Central memory CD4-positive, alpha-beta T cell (primary cell): ENCODE measurements at places on chromosomes 1 and 21.

GRCh38 chr21:14691914-14692313 is 145.8 kb upstream of the SAMSN1 start:
- no peak for DNase-seq

DNA sequence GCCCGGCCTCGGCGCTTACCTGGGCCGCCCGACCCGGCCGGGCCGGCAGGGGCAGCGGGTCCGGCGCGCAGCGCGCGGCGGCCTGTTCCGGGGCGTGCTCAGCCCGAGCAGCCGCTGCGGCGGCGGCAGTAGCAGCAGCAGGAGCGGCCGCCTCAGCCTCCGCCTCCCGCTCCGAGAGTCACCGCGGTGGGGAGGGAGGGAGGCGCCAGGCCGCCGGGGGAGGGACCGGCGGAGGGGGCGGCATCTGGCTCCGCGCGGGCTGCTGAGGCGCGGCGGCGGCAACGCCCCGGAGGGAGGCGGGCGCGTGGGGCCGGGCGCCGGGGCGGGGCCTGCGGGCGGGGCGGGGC is at the start of gene CTNNBIP1:
Gene CTNNBIP1 (minus strand): TSS at position 194 of the 347 bp plus-strand sequence. CDS start 38,205 bp downstream, outside the sequence.
- no peak for DNase-seq

- DNase-seq, result no peak
Measured at GRCh38 chr1:32159189-32159588, 20.3 kb upstream of the TXLNA start.

- DNase-seq, result no peak
Measured at GRCh38 chr1:1916851-1917251, 1.8 kb downstream of the CALML6 start.

GRCh38 chr1:87176087-87176486 is 152.6 kb upstream of the LMO4 start:
- no peak for DNase-seq

DNA sequence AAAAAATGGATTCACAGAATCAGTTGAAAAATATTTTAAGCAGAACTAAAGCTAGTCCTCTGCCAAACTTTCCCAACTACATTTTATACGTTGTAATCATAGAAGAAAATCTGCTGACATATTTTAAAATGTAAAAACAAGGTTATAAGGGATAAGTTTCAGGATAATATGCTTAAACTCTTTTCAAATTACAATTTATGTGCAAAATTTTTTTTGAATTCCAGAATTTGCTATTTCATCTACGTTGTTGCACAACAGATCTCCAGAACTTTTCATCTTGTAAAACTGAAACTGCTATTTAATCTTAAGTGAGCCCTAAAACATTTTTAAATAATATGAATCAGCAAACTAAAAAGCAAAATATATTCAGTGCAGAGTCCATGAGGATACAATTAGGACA is 5.9 kb downstream of the EDEM3 start:
- DNase-seq, result no peak

- no peak for DNase-seq
Measured at GRCh38 chr1:26922431-26922729, 837 bp downstream of the NUDC start.

GRCh38 chr1:187264995-187265602 is 436.4 kb downstream of the PLA2G4A start:
- DNase-seq, result no peak

- DNase-seq, result no peak
Measured at GRCh38 chr21:34511181-34511580, 829 bp downstream of the KCNE1 start.

- DNase-seq, result no peak
Measured at GRCh38 chr1:1333551-1334241, 2.6 kb downstream of the TAS1R3 start.

DNA sequence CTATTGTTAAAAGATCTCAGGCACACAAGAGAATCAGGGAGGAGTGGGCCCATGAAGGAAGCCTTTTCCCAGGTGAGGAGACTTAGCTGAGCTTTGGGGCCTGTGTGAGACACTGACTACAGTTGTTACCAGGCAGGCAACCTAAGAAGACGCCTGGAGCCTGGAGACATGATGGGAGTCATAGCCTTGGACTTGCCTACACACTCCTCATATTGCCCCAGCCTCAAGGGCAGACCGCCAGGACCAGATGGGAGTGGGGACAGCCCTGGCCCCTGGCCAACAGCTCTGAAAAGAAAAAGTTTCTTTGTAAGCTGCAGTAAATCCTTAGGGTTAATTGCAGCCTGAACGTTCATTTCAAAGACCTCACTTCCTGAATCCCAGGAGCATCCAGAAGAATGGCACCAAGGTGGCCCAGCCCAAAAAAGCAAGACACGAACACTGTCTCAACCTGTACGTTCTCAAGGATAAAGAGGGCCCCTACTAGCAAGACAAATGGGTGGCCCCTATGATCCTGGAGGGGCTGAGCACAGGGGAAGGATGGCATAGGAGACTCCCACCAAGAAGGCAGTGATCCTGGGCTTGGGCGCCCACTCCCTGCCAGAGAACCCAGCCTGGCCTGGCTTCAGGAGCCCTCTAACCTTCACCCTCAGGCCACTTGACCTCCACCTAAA is 33.2 kb upstream of the BTG2 start:
- DNase-seq, result no peak

DNA sequence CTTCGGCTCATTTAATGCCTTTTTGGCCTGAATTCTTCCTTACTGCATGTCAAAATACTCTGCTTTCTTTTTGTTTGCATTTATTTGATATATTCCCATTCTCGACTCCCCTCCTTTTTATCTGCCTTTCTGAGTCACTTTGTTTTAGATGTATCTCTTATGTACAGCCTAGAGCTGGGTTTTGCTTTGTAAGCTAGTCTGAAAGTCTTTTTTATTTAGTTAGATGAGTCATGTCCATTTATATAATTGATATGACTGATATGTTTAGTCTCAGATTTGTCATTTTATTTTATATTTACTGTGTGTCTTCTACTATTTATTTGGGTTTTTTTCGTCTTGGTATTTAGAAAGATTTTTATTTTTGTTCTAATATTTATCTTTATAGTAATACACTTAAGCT is 33.6 kb upstream of the GNG5 start:
- no peak for DNase-seq

GRCh38 chr1:246292571-246292970 is 214.5 kb downstream of the SMYD3 start:
- no peak for DNase-seq

GRCh38 chr1:66413136-66413837 is 120.7 kb upstream of the SGIP1 start:
- no peak for DNase-seq

DNA sequence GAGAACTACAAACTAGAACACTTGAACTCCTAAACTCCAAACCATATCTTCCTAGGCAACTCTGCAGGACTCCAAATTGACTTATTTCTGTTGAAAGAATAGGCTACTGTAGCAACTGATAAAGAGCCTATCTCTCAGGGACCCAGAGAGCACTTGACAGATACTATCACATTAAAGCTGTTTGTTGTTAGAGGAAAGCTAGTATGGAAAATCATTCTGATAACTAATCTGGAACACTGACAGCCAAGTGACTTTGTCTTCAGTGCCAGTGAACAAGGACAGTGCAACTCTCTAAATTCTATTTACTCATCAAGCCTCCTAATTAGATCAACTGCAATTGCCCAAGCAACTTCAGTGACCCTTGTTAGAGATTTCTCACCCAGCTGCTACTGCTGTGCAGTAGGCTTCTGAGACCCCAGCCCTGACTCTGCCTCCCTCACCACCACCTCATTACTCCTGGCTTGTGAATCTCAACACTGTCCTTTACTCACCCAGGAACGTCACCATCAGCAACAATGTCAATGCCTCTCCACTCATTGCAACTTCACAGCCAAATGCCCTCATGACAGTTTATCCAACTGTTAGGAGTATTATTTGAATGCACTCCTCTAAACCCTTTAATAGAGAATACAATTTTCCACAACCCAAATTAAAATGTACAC is 7.4 kb upstream of the RGS13 start:
- DNase-seq, result no peak

- DNase-seq, result no peak
Measured at GRCh38 chr1:57249511-57249910, 174.3 kb downstream of the DAB1 start.

DNA sequence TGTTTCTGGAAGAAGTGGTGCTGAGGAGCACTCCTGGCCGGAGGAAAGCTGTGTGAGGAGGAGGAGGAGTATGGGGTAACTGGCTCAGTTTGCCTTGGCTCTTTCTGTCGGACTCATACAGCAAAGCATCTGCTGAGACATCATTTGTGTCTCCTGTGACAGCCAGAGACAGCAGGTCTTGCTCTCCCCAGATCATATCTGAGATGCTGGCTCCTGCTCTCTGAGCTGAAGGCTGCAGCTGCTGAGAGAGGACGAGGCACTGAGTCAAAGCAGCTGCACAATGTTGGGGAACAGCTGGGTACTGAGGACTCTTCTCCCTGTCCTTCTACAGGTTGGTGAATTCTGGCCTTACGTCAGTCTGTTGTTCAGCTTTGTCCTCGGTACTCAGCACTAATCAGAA is 14.3 kb downstream of the OR2B11 start:
- DNase-seq, result no peak

- DNase-seq, result no peak
Measured at GRCh38 chr1:99384021-99384420, 119.7 kb downstream of the PLPPR4 start.

DNA sequence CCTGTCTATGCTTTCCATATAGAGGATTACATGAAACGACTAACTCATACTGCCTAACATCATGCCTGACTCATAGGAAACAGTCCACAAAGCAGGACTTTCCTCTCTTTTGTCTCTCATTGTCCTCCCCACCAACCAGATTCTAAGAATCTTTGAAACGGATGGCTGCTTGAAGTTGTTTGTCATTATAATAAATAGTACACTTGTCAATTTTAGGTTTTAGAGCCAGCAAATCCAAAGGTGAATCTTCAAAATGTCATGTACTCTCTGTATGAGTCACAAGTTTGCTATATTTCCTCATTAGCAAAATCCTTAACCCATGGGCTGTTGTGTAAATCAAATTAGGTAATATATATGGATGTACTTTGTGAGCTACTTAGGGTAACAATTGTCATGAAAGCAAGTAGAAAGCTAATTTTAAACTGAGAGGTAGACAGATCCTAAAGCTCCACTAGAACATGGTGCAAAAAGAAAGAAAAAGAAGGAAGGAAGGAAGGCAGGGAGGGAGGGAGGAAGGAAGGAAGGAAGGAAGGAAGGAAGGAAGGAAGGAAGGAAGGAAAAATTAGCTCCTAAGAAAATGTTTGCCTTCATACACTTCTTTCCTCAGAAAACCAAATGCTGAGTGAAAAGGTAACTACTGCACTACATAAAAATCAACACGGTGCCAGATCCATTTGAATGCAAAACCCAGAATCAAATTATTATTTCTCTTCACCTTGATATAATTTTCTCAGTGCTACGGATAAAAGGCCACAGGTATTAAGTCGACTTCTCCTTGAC is 129.5 kb upstream of the PRMT6 start:
- DNase-seq, result no peak

DNA sequence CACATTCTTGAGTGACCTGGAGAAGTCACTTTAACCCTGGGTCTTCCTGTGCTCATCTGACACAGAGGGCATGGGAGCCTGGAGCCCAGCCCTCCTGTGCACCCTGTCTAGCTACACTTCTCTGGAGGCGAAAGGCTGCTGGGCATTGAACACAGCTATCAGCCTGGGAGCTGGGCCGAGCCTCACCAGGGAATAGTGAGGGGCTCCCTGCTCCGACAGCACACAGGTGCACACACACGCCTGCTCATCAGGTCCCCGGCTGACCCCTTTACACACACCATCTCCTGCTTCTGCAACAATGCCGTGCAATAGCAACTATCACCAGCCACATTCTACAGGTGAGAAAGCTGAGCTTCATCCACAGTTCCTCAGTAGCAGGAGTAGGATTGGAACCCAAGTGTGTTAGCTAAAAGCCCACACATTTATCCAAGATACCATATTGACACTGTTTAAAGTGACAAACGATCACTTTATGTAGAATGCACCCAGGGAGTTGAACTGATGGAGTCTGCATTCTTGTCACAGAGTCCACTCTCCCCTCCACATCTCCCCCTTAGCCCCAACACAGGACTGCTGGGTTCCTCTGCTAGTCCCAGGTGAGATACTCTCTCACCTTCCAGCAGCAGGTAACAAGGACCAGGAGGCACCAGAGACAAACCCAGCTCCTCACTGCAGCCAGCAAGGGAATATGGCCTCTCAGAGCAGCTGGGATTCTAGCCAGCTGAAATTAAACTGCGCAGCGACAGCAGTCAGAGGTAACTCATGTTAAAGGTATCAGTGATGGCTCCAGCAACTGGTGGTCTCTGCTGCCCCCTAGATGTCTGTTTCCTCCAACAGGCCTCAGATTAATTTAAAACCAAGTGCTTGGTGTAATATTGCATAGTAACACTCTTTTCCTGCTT is 18.3 kb upstream of the CAPN8 start:
- peak; percentile 40 for DNase-seq

- DNase-seq, result no peak
Measured at GRCh38 chr1:209421978-209422680, 161.4 kb upstream of the CAMK1G start.

DNA sequence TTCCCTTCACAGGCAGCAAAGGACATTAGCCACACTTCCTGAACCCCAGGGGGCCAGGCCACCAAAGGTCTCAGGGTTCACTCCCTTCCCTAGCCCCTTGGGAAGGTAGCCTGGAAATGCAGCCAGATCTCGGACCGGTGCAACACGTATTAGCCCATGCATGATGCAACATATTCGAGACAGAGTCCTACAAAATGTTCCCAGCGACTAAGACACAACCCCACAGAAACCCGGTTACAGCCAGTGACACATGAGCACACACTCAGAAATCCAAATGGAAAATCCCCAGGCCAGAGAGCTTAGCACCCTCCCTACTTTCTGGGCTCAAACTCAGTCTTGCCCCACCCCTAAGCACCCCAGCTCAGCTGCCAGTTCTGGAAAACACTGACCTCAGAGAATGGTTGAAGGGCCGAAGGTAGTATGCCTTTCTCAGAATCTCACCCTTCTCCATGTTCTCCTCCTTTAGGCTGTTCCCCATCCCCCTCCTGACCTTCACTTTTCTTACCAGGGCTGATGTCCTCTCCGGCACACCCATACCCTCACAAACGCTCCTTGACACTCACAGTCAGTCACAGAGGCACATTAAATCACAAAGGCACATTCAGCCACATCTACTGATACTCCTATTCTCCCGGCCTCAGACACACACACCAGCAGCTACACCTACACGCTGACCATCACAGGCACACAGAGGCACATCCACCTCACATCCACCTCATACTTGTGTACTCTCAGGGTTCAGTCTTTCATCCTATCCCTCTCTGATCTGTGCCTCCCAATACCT is at the start of gene TSPAN1:
Gene TSPAN1 (plus strand): TSS at position 640 of the 784 bp plus-strand sequence. CDS start 6,021 bp downstream, outside the sequence.
- no peak for DNase-seq

- no peak for DNase-seq
Measured at GRCh38 chr1:2112280-2112701, 62.1 kb downstream of the PRKCZ start.

DNA sequence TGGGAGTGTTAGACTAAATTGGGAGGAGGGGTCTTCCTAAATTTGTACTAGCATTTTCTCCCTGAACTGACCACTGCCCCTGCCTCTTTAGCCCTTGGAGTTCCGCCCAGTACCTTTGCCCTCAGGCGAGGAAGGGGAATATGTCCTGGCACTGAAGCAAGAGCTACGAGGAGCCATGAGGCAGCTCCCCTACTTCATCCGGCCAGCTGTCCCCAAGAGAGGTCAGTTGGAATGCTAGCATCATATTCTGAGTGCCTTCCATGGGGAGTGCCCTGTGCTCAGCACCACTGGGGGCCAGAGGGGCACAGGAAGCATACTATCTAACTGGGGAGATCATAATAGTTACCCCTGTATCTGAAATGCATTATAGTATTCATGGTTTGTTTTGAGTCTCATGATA is 10.7 kb downstream of the POLR3GL start:
- DNase-seq, result no peak

- DNase-seq, result no peak
Measured at GRCh38 chr1:210500831-210501230, 172.1 kb downstream of the HHAT start.

- DNase-seq, result no peak
Measured at GRCh38 chr1:58576727-58577653, at the start of gene TACSTD2. TACSTD2 (minus strand) TSS chr1:58577252; CDS start chr1:58577156, 96 bp downstream.
